Memory B cell (primary cell): ENCODE measurements at places on chromosomes 11 and 22.

GRCh38 chr11:128942817-128943427, at the start of gene TP53AIP1:
TP53AIP1 (minus strand) TSS chr11:128942871; CDS start chr11:128937818, 5,053 bp downstream.
- DNase-seq = no peak

DNA sequence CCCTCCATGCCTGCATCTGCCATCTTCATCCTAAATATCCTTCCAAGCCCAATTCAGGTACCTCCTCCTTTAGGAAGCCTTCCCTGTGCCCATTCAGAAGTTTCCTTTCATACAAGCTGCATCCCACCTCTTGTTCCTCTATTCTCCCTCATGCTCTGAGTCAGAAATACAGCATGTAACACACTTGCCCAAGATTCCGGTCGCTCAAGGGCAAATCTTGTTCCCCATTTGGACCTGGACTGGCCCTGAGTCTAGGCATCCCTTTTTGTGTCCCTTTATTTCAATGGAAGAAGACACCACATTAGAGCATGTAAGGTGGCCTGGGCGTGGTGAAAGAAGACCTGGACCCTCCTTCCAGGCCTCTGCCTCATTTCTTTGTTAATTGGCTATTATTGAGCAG, 38.5 kb downstream of the RTL6 start:
- DNase-seq = no peak

DNA sequence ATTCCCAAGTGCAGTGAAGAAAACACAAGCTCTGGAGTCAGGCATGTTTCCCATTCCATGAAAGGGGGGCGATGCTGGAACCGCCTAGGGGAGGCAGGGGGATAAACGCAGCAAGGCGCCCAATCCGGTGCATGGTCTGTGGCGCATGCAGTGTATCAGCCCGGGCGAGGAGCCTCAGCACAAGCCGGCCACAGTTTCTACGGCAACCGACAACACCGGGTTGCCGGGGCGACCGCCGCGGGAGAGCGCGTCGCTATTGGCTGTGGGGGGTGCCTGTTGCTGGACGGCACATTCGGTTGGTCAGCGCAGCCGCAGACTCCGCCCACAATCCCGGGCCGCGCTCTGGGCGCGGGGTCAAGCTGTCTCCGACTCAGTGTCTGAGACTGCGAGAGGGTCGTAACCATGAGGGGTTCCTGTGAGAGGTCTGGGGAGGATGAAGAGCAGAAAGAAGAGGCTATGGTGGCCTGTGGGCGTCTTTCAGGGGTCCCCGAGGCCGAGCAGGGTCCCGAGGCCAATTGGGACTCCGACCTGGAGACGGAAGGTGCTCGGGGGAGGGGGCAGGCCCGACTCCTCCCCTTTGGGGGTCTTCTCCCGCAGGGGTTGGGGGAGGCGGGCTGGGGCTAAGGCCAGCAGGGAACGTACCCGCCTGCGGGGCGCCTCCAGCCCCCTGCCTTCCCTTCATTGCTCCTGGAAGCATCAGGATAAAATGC, at the start of gene LRRC74B:
Gene LRRC74B (plus strand): TSS at position 362 of the 710 bp plus-strand sequence. CDS start 41 bp downstream, at position 403.
- DNase-seq = peak; percentile 71

DNA sequence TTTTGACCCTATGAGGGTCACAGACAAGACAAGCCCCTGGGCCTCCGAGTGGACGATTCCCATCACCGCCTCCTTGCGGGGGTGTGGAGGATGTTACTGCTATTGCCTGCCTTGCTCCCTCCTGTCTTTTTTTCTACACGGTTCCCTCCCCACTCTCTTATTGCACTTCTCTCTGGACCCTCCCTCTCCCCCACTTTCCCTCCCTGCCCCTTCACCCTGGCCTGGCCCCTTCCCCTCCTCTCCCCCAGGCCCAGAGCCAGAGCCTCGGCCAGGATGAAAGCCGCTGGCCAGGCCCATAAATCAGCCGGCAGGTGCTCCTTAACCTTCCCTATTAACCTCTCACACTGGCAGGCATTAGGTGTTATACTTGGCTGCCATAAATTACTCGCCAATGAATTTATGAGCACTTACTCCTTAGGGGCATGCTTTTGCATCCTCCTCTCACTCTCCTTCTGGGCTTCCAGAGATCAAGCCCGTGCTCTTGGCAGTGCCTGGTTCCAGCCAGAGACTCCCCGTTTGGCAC, 18.3 kb upstream of the ALX4 start:
- DNase-seq = no peak

GRCh38 chr11:44781655-44782054, 54.9 kb downstream of the TSPAN18 start:
- DNase-seq = no peak

DNA sequence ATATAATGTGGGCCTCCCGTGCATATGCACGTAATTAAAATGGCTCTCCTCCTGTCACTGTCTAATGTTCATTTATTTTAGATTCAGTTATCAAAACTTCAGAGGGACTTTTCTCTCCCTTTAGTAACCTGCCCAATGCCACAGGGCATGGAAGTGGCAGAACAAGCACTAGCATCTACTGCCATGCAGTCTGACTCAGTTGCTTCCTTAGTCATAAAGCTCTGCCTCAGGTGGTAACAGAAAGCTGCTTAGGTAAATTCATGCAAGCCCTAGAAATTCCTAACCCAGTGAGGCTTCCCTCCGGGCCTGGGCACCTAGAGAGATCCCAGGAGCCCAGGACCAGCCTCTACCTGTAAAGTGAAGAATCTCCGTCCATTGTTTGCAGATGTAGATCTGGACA, 8.9 kb downstream of the PRPF19 start:
- no peak for DNase-seq

GRCh38 chr22:17214416-17215043, 4.7 kb downstream of the ADA2 start:
- DNase-seq = no peak

GRCh38 chr11:124195189-124195734, 12.1 kb downstream of the OR10D3 start:
- no peak for DNase-seq

GRCh38 chr22:27019827-27020226, 362.4 kb downstream of the MIAT start:
- no peak for DNase-seq

DNA sequence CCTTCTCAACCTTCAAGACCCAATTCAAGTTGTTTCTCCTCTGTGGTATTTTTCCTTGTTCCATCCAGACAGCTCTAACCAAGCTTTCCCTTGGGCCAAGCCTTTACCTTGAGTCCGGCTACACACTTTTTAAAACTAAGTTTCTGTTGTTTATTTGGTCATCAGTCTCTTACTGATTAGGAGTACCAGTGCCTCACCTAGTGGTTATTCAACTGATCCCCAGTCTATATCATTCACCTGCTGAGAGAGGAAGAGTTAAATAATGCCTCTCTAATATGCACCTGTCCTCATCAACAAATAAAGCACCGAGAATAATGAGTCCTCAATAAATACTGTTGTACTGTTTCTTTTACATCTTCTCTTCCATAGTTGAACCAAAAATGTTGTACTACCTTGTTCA, 160.8 kb downstream of the MSANTD4 start:
- DNase-seq = no peak

DNA sequence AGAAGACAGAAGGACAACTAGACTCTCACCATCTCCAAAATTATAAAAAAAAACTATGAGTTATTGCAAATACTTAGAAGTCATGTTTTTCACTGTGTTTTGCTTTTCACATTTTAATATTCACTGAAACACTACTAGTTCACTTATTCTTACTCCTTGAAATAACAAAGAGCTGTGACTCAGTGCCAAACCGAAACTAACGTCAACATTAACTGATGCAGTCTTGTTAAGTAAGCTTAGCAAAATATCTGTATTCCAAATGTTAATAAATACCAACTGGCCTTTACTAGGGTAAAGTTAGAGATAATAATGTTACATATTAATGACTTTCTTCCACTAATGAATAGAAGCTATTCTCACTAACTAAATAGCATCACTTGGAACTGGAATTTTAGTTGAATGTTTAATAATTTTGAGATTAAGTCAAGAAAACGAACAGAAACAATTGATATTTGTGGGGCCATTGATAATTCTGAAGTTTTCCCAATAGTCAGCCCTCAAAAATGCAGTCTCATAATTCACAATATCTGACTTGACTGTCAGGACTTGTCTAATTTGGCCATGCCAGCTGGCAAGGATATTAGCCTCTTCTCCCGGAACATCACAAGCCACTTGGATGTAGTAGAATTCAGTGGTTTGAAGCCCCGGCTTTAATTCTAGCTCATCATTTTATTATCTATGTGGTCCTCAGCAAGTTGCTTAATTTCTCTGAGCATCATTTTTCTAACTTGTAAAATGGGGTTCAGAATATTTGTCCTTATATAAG, 230.1 kb upstream of the DDI1 start:
- no peak for DNase-seq

- DNase-seq = no peak
These were observed 77.1 kb upstream of the DRD2 start for GRCh38 chr11:113552271-113552670.

DNA sequence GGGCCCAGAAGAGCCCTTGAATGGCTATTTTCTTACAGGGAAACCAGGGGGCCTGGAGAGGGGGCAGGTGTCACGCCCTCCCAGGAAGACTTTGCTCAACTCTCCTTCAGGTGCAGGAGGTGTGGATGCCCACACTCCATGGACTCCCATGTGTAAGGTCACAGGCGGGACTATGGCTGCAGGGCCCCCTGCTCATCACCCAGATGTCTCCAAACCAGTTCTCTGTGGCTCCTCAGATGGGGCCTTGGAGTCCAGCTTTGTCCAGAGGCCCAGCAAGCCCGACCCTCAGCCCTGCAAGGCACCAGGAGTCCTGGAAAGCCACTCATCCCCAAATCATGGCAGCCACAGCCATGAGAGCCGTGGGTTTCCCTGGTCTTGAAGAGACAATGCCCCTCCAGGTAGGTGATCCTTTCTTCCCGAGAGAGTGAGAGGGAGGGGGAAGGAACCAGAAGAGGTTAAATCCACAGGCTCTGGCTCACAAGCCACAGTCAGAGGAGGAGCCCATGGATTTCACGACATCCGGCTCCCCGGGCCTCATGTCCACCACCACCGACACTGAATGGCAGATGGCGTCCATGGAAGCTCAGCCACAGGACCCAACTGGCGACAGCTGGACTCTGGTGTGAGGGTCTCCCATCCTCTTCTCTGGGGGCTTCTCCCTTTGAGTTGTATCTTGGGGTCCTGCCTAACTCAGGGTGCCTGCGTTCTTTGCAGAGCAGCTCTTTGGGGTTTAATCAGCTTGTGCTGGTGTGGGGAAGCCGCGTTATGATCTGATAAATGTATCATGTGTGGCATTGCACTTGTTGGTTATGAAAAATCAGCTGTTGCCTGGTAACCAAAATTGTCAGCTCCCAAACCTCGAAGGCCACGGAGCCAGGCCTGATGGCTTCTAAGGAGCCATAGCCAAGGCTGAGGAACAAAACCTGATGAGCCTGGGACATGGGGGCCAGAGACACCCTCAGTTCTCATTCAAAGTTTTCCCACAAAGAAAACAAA, 620.4 kb downstream of the BRD1 start:
- DNase-seq = no peak
